KG1 (cell line): ENCODE measurements at places on chromosomes 12 and 14.

DNA sequence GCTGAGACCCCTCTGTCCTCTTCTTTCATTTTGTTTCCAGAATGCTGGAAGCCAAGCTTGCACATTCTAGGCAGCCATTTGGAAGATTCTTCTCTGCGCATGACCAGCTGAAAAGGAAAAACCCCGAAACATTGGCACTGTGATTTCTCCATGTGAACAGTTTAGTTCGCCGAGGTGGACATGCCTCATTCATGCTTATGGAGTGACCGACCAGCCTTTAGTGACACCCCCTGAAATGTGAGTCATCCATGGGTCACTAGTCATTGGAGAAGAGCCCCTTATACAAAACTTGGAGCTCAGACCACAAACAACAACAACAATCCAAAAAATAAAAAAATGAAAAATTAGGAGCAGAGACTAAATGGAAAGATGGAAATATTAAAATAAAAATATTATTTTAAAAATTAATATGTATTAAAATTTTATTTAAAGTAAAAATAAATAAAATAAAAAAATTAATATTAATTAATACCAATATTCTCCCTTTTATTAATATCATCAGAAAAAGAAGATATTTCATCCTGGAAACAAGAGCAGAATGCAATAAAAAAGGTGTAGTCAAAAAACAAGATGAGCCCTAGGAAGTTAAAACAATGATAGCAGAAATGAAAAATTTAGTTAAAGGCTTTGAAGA, 9.5 kb upstream of the KRT7 start:
- no peak for DNase-seq

DNA sequence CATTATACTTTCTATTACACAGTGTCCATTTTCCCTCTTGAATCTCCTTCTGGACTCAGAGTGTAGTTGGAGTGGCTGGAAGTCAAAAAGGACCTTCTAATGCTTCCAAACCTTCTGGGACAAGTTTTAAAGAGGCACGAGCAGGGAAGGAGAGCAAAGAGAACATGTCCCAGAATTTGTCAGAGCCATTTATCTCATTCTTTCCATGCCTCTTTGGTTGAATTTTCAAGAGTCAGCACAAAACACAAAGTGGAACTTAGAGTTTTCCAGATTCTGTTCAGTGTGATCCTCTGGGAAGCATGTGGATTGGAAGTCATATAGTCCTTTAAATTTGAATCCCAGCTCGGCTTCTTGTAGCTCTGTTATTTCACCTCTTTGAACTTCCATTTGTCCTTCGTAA, 138.2 kb upstream of the PWP1 start:
- no peak for DNase-seq

- DNase-seq, result no peak
These were observed 14.1 kb downstream of the ZFHX2 start for GRCh38 chr14:23537351-23538049.

DNA sequence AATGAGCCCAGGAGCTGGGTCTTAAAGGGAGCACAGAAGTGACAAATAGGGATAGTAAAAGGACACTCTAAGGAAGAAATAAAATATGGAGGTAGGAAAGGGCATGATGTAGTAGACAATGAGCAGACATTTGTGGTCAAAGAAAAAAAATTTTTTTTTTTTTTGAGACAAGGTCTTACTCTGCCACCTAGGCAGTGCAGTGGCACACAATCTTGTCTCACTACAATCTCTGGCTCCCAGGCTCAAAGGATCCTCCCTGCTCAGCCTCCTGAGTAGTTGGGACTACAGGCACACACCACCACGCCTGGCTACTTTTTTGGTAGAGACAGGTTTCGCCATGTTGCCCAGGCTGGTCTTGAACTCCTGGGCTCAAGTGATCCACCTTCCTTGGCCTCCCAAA, 8.5 kb downstream of the FKBP3 start:
- no peak for DNase-seq

DNA sequence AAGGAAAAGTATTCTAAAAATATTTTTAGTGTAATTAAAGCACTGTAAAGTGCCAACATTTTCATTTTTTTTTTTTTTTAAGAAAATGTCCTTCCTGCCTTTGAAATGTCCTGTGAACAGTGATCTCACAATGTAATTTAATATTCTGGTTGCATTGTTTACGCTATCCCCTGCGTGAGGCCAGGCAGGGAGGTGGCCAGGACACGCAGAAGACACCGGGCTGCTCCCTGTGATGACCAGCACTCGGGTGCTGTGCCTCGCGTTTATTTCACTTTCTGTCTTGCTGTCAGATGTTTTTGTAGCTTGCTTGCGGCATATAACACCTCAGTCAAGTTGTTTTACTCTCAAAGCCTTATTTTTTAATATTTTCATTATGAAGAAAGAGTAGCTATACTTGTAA, 18.5 kb downstream of the PIWIL1 start:
- DNase-seq, result no peak

DNA sequence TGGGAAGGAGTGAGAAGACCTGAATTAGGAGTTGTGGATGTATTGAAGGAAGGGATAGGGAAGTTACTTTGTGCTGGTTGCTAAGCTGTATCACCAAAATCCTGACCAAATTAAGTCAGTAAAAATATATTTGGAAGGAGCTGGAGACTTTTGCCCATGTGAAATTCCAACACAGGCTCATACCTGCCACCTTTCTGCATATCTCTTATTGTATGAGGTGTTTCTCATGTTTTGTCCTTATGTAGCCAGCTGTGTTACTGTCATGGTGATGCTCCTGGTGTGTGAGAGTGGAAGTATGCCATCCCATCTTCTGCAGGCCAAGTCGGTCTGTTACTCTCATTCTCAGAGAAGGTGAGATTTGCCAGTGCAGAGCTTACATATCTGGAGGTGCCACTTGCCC, 29.4 kb upstream of the RNU6-8 start:
- DNase-seq, result no peak

- no peak for DNase-seq
These were observed 668 bp downstream of the APPL2 start for GRCh38 chr12:105235281-105235731.

- DNase-seq, result no peak
These were observed 58.8 kb downstream of the ERGIC2 start for GRCh38 chr12:29322157-29322556.

DNA sequence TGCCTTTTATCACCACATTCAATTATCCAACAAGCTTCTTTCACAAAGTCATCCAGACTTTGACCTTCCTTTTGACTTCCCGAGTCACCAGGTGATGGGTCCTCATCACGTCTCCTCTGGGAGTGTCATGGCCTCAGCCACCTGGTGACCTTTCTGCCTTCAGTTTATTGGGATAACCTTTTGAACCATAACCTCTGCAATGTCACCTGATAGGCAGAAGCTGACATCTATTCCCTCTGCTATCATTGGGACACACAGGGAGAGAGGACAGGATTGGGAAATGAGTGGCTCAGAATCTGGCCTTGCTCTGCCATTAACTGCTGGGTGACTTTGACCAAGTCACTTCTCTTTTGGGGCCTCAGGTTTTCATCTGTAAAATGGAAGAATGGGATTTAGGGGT, 388.7 kb downstream of the NUAK1 start:
- no peak for DNase-seq

DNA sequence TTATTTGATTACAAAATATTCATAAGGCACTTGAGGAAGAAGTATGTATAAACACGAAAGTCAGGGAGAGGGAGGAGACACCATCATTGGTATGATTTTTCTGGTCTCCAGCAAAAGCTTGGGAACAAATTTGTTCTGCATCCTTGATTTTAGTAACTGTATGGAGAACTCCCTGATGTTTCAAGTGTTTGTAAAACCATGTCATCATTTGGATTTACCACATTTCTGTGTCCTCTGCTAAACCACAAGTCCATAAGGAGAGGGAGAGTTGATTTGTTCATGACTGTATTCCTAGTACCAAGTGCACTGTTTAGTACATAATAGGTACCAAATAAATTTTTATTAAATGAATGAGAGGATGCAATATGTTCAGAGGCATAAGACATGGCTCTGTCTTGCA, 181.1 kb downstream of the BTG1 start:
- no peak for DNase-seq
